Activated T-cell treated with anti-CD3 and anti-CD28 coated beads for 4 hours (primary cell): ENCODE measurements at places on chromosomes 16 and 17.

- DNase-seq = peak; percentile 82
Observed at GRCh38 chr17:38704606-38705522, at the start of gene MLLT6. TSS of gene MLLT6 (plus strand) at chr17:38705273. CDS start at chr17:38705633, 360 bp downstream.

GRCh38 chr16:80250381-80250780 lies 290.4 kb upstream of the DYNLRB2 start:
- no peak for DNase-seq

DNA sequence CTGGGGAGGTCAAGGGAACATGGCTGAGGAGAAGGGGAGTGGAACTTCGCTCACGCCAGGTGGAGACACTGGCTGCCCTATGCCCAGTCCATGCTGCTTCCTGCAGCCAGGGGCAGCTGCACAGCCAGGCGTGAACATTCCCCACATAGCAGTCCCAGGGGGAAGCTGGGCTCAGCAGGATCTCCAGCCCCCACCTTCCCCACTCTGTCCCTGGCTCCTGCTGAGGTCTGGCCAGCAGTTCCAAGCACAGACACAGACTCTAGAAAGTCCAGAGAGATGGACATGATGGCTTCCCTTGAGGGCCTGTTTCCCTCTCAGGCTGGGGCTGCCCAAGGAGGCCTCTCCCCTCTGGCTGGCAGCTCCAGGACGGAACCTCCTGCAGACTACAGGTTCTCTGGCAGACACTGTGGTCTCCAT lies 9.3 kb downstream of the JUP start:
- DNase-seq = no peak

GRCh38 chr17:49457564-49458535 lies 37.2 kb upstream of the NGFR start:
- no peak for DNase-seq

DNA sequence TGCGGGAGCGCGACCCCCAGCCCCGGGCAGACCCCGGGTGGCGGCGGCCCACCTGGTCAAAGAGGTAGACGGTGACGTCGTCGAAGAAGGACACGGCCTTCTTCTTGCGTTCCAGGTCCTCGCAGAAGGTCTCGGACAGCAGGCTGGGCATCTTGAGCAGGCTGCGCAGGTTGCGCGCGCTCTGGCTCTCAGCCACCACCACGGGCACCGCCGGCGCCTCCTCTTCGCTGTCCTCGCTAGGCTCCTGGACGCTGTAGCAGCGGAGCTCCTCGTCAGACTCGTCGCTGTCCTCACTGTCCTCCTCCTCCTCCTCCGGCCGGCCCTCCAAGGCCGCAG lies 45.2 kb upstream of the PVALEF start:
- no peak for DNase-seq

GRCh38 chr16:12405089-12405488 lies 398.6 kb downstream of the CPPED1 start:
- no peak for DNase-seq

GRCh38 chr17:47889734-47890529 lies 6.1 kb upstream of the SP2 start:
- DNase-seq = peak; percentile 91

- no peak for DNase-seq
Observed at GRCh38 chr17:78252701-78253635, 21.5 kb downstream of the TMEM235 start.

GRCh38 chr16:89195521-89196171 lies 4.7 kb downstream of the SLC22A31 start:
- DNase-seq = no peak

- DNase-seq = no peak
Observed at GRCh38 chr16:87027056-87027616, 290.1 kb downstream of the C16orf95 start.

GRCh38 chr17:49365667-49366066 lies 3.6 kb upstream of the ZNF652 start:
- DNase-seq = no peak

- DNase-seq = no peak
Observed at GRCh38 chr16:4460936-4461249, 13.5 kb downstream of the NMRAL1 start.

- DNase-seq = no peak
Observed at GRCh38 chr16:72800524-72801161, 247.3 kb downstream of the ZFHX3 start.

DNA sequence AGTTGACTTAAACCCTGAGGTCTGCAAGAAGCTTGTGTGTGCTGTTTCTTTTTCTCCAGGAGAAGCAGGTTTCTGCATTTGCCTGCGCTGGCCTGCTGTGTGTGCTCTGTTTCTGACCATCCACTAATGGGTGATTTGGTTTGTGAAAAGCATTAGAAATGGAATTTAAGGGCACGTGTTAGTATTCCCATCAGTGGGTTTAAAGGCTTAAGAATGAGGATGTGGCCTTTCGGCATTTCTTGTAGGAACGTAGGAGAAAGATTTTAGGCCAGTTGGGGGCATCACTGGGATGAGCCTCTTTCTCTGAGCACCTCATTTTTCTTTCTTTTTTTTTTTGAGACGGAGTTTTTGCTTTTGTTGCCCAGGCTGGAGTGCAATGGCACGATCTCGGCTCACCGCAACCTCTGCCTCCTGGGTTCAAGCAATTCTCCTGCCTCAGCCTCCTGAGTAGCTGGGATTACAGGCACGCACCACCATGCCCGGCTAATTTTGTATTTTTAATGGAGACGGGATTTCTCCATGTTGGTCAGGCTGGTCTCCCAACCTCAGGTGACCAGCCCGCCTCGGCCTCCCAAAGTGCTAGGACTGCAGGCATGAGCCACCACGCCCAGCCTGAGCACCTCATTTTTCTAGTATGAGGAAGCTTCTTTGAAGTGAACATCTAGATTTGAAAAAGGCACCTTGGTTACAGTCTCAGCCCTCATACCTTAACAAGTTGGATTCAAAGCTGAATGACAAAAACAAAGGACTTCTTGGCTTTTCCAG lies 110.3 kb downstream of the BANP start:
- no peak for DNase-seq

DNA sequence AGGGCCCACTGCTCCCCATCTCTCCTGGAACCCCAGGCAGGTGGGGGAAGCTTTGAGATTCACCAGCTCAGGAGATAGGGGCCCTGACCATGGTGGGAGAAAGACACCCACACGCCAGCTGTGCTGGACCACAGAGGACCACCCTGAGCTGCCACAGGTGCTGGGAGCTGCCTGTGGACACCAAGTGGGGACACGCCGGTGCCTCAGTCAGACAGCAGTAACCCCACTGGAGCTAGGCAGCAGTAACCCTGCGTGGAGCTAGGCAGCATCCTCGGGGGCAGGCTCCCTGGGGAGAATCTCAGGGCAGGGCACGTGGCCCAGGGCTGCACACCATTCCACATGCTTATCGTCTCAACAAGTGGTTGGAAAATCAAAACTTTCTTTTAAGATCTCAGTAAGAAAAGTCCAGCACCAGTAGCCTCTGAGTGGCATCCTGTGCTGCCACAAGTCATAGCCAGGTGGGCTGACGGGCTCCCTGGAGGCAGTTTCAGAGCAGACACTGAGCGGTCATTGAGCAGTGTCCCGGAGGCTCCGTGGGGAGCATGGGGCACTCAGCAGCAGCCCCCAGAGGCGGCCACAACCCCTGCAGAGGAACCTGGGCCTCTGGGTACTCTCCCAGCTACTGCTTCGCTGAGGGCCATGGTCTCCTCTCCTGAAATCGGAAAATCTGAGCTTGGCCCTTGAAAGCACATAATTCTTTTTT lies 8.0 kb upstream of the HEXD start:
- no peak for DNase-seq

DNA sequence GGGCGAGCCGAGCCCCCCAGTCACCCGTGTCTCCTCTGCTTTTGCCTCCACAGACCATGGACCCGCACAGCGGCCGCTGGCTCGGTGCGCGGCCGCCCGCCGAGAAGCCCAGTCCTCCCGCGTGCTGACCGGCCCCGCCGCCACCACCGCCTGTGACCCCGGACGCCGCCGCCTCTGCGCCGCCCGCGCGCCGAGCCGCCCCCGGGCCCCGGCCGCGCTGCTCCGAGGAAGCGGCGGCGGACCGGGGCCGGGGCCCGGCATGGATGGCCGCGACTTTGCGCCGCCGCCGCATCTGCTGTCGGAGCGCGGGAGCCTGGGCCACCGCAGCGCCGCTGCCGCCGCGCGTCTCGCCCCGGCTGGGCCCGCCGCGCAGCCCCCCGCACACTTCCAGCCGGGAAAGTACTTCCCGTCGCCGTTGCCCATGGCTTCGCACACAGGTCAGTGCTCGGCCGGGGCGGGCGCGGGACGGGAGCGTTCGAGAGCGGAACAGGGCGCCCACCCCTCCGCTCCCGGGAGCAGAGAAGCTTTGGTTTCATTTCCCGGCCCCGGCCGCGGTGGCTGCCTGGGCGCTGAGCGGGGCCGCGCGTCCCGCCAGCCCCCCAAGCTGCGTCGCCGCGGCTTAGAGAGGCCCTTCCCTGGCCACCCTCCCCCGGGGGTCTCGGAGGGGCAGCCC lies 4.4 kb downstream of the BAHCC1 start:
- no peak for DNase-seq
